SIG-M5 (cell line): ENCODE measurements at places on chromosomes 16 and 17.

- no peak for DNase-seq
Measured at GRCh38 chr16:10576390-10577304, 3.8 kb downstream of the EMP2 start.

DNA sequence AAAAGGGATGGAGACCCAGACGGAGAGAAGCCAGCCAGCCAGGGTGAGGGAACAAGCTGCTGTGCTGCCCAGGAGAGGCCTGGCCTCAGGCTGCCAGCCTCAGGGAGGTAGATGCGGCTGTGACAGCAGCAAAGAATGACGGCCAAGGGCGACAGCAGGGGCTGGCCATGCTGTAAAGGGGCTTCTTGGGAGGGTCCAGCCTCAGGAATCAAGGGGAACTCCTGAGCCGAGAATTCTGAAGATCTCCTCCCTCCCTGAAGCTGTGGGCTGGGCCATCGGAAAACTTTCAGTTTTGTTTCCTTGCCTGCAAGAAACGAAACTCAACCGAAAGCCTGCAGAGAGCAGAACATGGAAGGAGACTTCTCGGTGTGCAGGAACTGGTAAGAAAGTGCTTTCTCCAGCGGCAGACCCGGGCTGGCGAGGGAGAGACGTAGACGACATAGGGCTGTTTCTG, at the start of gene XAF1:
TSS of gene XAF1 (plus strand) at position 316 of the 454 bp plus-strand sequence. CDS start at position 349, 33 bp downstream.
- DNase-seq: no peak

DNA sequence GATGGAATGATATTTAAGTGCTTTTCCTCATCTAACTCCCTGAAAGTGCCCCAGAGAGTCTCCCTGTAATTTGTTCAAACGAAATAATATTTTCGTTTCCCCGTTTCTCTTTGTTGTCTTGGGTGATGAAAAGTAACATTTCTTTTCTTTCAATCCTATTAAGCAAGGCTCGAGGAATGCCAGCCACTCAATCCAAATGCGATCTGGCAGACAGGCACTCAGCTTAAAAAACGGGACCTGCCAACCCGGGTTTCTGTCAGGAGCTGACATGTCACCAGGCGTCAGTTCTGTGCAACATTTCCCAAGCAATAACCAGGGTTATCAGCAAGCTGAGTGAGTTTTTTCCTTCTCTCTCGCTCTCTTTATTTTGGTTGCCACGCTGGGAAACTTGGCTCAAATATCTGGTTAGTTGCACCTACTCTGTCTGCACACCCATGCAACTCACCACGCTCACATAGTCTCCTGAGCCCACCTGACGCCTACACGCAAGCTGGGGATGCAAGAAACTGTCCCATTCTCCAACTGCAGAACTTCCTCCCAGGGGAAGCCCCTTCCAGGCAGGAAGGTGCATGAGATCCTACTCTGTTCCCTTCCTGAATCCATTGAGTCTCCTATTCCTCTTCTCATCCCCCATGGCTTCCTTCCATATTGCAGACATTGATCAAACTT, 208.2 kb downstream of the C16orf78 start:
- no peak for DNase-seq

DNA sequence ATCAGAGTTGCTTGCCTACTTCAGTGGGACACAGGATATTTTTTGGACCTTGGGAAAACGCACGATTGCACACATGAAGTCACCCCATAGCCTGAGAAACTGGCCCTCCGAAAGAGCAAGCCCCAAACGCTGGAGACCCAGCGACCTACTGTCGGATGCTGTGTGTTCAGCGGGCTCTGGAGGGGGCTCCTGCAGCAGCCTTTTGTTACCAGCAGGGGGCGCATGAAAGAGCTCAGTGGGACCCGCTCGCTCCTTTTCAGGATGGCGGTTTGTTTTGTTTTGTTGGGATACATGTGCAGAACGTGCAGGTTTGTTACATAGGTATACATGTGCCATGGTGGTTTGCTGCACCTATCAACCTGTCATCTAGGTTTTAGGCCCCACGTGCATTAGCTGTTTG, 28.4 kb downstream of the MYH3 start:
- no peak for DNase-seq

DNA sequence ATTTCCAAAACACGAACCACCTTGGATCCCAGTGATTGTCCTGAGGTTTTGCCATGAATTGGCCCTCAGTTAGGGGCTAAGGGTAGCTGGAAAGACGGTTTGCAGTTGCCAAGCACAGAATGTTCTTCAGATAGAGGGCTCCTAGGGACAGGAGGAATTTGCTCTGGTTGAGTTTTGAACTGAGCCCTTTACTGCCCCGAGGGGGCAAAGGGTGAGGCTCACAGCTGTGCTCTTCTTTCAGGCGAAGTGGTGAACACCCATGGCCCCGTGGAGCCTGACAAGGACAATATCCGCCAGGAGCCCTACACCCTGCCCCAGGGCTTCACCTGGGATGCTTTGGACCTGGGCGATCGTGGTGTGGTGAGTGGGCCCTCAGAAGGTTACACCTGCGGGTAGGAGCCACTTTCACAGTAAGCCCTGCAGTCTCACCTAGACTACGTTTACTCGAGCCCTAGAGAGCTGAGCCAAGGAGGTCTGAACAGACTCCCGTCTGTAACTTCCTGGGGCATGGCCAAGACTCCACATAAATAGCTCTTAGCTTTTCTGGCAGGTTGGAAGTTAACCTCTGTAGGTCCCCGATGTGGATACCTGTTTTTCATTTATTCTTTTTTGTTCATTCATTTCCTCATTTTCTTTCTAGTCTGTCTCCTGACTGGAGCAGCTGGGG, 32.5 kb downstream of the NMT1 start:
- no peak for DNase-seq

- DNase-seq: no peak
Measured at GRCh38 chr17:31248986-31249834, 47.8 kb downstream of the OMG start.

GRCh38 chr16:52467753-52468152, 79.2 kb downstream of the TOX3 start:
- no peak for DNase-seq

DNA sequence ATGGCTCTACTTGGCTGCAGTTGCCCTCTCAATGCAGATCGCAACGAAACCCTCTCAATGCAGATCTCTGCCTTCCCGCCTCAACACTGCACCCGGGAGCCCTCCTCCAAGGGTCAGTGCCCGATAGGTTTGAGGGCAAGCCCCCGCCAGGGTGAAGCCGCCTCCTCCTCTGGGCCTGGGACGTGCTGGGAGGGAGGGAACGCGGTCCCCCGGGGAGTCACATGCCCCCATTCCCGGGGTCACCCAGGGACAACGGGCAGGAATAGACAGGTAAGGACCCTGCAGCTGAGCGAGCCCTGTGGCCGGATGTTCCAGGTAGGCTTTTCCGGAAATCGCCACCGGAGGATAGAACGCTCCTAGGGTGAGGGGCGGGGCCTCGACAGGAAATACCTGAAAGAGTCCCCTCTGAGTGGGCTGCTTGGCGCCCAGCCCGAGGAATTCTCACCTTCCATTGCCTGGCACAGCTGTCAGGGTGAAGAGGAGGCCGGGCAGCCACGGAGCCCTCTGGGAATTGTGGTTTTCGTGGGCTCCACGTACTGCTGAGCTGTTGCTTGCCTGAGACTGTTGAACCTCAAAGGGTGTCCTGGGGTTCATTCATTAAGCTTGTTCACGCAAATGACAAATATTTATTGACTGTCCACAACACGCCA, 12.8 kb downstream of the ZNF174 start:
- no peak for DNase-seq

- DNase-seq: no peak
Measured at GRCh38 chr17:64767269-64767997, 105.3 kb upstream of the SMURF2 start.

DNA sequence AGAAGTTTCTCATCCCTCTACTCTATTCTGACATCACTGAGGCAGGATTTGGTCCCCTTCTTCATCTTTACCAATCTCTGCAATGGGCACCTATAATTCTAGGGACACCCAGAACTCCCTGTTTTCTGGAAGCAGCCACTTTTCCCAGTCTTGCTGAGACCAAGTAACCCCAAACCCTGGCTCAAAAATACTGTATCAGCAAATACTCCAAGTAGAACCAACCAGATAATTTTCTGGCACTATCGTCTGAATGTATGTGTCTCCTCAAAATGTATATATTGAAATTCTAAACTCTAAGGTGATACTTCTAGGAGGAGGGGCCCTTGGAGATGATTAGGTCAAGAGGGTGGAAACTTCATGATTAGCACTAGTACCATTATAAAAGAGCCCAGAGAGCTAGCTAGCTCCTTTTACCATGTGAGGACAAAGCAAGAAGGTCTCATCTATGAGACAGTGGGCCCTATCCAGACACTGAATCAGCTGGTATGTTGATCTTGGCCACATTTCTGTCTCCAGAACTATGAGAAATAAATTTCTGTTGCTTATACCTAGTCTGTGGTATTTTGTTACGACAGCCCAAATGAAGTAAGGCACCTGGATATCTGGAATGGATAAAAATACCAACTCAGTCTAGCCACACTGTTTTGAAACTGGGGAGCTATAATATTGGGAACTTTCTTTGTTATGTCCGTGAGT, 464.4 kb downstream of the CDH11 start:
- no peak for DNase-seq

DNA sequence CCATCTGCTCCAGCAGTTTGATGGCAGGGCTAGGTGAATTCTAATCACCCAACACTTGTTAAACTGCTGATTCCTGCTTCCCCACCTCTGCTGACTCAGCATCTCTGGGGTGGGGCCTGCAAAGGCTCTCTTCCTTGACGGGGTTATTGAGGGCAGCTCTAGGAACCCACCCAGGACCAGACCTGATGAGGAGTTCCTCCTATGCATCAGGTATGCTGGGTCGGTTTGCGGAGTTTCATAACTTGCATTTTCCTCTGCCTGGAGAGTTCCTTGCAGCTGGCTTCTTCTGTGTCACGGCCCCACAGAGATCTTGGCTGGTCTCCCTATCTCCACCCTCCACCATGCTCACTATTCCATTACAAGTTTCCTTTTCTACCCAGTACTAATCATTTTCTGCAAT, 93.4 kb upstream of the CCL2 start:
- no peak for DNase-seq

- DNase-seq: no peak
Measured at GRCh38 chr17:70109497-70109896, 34.5 kb downstream of the KCNJ16 start.

DNA sequence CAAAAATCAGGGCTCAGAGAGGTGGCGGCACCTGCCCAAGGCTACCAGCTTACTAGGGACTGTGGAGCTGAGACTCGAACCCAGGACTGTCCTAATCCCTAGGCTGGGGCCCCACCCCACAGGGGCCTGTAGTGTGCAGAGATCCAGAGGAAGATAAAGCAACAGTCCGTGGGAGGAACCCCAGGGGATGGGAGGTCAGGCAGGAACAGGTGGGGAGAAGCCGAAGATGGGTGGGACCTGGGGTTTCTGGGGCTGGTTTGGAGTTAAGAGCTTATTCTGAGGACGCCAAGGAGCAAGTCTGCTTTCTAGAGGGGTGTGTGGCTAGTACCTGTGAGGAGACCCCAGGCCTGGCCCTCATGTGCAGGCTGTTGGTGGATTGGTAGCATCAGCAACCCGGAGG, 14.9 kb downstream of the C16orf74 start:
- no peak for DNase-seq

DNA sequence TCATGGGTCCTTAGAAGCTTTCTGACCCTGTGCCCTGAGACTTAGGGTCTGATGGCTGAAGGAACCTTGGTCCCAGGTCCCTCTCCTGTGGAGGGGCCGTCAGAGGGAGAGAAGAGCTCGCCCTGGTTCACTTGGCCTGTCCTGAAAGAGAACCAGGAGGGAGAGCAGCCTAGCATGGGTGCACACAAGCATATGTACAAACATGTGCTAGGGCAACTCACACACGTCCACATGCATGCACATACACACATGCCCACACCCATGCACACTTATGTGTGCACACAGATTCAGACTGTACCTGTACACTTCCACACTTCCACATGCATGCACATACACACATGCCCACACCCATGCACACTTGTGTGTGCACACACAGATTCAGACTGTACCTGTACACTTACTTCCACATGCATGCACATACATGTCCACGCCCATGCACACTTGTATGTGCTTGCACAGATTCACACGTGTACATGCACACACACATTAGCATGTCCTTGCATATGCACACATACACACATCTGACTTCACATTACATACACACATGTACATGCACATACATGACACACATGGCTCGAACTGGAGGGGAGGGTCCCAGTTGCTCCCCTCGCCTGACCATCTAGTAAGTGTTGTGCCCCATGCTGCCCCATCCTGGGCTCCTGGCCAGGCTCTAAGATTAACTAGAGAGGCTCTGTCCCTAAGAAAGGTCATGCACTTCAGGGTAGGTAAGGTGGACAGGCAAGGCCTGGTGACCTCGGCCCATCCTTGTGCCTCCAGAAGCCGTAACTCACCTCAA, 122.0 kb downstream of the METRNL start:
- DNase-seq: no peak

DNA sequence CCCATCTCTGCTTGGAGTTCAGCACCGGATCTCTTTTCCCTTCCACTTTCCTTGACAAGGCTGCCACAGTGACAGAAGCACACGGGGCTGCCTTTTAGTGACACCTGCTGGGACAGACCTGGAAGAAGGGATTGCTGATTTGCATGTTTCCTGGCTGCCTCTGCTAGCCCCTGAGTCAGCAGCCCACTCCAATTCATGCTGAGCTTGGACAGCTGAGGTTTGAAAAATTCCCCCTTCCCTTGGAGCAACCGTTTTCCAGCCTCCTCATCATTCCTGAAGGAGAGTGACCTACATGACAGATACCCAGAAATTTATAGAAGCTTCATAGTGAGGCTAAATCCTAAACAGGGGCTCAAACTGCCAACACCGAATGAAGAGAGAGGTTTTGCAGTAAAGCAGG, 18.8 kb upstream of the RBL2 start:
- DNase-seq: no peak

DNA sequence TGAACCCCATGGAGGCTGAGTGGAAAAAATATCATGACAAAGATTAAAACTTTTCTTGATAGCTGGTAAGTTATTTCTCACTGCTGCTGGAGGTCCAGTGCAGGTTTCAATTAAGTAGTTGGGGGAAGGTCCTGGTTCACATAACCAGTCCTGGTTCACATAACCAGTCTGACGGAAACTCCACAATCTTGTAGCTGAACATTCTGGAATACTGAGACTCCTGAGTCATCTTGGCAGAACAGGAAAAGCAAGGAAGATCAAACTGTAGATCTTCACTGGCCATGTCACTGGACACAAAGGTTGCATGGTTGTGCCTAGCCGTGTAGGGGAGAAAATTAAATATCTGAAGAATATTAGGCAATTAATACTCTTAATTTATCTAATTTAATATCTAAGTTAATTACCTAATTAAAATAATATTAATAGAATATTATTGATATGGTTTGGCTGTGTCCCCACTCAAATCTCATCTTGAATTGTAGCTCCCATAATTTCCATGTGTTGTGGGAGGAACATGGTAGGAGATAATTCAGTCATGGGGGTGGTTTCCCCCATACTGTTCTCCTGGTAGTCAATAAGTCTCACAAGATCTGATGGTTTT, 48.6 kb upstream of the CNTNAP4 start:
- DNase-seq: no peak

GRCh38 chr16:16164243-16164642, 59.1 kb downstream of the ABCC6 start:
- DNase-seq: no peak

- no peak for DNase-seq
Measured at GRCh38 chr17:51795401-51795800, 363.1 kb downstream of the CA10 start.

- DNase-seq: no peak
Measured at GRCh38 chr16:66858740-66859396, 14.7 kb downstream of the CA7 start.
